Right hindlimb (tissue), 1 donor: ENCODE measurements at places on chromosomes 6 and 20.

- no peak for DNase-seq
Measured at GRCh38 chr6:119514345-119514744, 164.8 kb upstream of the MAN1A1 start.

DNA sequence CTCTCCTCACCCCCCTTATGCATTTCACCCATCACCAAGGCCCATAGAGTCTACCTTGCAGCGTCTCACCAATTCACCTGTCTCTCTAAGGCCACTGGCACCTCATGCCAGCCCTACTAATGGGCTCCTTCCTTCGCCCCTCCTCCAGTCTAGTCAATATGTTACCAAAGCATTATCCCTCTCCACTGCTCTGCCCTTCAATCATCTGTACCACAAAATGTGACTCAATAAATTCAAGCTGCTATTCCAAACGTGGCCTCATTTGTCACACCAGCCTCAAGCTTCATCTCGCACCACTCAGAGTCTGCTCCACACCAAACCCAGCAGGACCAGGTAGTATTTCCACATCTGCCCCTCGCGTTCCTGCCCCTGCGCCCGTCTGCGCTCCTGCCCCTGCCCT, 21.8 kb upstream of the RPS6KA2 start:
- no peak for DNase-seq

- no peak for DNase-seq
Measured at GRCh38 chr6:127073222-127073621, 45.2 kb upstream of the RSPO3 start.

DNA sequence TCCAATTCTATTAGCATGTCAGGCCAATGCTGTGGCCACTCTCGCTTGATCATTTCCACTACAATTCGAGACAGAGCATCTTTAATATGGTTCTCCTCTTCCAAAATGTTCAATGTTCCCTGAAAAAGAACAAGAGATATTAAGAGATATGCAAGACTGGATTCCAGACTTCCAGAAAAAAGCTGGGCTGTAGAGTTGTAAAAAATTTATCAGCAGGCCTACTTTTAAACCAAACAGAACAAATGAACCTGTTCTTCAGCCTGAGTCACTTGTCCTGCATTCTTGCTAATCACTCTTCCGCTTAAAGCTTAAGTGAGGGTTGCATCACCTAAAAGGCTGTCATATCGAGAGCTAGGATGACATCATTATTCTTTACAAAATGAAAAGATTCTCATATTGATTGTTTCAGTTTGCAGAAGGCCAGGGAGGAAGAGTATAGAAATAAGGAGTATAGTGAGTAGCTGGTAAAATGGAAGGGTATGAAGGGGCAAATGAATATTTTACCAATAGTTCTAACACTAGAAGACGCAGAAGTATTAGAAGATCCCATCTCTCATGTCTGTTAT, 4.9 kb downstream of the XPO5 start:
- DNase-seq = no peak

- no peak for DNase-seq
Measured at GRCh38 chr6:165298402-165298801, 11.0 kb downstream of the C6orf118 start.

DNA sequence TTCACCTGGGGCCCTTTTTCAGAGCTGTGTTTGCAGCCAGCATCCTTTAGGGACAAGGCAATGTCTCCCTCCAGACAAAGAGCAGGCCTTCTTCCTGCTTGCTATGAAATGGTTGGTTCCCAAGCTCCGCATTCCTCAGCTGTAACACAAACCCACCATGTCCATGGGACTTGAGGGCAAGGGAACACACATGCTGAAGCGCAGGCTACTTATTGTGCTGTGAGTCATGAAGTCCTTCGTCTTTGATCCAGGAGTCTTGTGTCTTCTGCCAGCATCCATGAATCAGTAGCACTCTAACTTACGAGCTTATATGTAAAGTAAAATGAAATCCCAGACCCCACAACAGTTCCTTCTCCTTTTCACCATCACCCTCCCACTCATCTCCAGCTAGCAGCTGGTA, 59.0 kb downstream of the ANKRD60 start:
- DNase-seq = no peak

- no peak for DNase-seq
Measured at GRCh38 chr6:16750566-16750965, 10.7 kb downstream of the ATXN1 start.

DNA sequence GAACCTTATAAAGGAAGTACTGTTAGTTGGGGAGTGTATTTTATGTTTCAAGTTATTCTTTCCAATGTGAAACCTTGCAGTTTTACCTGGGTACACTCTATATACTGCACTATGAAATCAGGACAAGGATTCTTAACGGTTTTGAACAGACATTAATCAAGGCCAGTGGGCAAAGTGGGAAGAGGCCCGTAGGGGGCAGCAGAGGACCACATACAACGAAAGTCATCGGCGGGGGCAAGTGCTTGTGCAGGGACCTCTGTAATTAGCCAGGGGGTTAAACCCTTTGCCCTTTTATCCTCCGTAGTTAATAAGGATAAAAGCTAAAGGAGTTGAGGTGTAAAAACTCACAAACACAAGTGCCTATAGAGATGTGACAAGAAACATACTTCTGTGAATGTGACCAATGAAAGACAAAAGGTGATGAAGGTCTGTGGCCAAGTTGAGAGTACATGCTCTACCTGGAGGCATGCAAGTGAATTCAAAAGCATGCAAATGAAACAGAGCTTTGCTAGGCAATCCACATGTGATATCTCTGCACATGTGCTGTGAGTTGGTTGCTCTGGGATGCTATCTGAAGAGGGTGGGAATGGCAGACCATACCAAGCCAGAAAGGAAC, 392.7 kb upstream of the MAN1A1 start:
- DNase-seq = peak; percentile 35

- no peak for DNase-seq
Measured at GRCh38 chr6:29870104-29870503, 42.5 kb downstream of the HLA-G start.

DNA sequence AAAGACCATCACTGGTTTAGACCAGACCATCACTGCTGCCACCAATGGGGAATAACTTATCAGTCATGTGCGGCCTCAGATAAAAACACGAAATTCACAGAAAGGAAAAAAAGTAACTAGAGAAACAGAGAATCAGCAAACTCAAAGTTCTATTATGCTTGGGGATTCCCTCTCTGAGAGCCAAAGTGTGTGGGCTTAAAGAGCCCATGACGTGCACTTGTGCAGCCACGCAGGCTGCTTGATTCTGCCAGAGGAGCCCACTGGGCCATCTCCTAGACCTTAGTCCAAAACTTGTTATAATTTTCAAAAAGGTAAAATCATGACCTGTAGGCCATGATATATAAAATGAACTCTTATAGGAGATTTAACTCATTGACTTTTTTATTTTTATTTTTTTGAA, 15.2 kb downstream of the RAB44 start:
- no peak for DNase-seq
